ENCODE measurements at places on chromosomes 6 and 20.

GRCh38 chr6:67287566-67287965 is 1347.5 kb upstream of the ADGRB3 start:
- no peak for DNase-seq

GRCh38 chr20:59031564-59032022 is 542 bp downstream of the ATP5F1E start:
- no peak for DNase-seq

DNA sequence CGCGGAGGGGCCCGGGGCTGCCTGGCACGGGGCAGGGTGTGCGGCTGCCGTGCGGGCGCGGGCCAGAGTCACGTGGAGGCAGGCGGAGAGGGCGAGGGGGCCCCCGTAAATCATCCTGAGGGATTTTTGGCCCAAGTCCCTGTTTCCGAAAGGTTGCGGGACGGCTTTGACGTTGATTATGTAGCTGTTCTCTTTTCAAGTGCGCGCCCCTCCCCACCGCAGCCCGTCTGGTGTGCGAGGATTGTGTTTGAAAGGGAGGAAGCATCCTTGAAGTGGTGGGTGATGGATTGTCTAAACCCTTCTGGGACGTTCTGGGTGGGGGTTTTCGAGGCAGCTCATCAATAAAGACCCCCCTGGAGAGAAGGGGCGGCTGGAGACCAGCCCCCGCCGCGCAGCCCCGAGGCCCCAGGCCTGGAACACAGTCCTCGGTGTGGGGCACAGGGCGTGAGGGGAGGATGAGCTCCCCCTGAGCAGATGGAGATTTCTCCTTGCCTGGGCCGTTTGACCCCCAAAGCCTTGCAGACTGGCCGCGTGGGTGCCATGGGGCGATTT is 7.0 kb upstream of the FOXF2 start:
- no peak for DNase-seq

DNA sequence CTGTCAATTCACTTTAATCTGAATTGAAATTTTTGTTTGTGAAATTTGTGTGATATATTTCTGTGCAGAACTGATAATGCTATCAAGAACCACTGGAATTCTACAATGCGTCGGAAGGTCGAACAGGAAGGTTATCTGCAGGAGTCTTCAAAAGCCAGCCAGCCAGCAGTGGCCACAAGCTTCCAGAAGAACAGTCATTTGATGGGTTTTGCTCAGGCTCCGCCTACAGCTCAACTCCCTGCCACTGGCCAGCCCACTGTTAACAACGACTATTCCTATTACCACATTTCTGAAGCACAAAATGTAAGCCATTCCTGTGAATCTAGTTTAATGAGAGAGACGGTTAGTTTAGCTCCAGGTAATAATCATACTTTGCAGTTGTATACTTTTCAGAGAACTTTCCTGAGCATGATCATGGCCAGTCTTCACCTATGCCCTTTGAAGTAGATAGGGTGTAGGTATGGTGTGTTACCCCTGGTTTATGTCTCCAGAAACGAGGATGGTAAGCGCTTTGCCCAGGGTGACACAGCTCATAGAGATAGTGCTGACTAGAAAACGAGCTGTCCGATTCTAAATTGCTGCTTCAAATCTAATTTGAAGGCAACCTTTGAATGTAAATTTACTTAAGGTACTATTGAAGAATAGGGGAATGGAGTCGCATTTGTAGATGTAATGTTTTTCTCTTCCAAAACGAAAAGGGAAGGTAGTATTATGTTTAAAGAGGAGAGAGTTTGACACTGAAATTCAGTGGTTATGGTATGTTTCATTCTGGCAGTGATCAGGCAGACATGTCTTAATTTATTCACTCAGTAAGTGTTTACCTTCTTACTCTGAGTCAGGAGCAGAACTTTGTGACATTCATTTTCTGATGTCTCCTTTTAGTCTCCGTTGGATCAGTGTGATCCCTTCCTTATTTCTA is 11.4 kb downstream of the MYB start:
- no peak for DNase-seq

DNA sequence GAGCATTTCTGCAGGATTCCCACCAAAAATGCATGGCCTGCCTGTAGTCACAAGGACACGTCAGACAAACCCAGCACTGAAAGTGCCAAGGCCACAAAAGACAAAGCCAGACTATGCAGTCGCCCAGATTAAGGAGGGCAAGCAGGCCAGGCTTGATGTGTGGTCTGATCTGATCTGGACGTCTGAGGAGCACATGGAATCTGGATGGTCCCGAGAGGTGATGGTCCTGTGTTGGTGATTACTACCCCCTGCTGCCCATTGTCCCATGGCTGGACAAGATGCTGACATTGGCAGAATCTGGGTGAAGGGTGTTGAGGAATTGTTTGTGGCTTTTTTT is 17.1 kb downstream of the NPEPL1 start:
- peak; percentile 1 for DNase-seq

DNA sequence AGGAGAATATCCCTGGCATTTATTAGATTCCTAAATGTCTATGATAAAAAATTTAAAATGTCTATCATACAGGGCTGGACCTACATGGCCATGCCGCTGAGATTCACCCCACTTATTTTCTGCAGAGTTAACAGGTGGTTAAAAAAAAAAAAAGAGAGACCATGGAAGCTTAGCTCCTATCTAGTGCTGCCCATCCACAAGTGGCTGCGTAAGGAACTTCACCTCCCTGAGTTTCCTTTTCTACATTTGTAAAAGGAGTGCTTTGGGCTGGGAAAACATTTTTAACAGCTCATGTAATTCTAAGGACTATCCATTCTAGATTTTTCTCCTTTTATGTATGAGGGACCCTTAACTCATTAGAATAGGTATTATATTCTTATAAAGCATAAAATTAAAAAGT is 534.1 kb downstream of the MMUT start:
- DNase-seq, result no peak

DNA sequence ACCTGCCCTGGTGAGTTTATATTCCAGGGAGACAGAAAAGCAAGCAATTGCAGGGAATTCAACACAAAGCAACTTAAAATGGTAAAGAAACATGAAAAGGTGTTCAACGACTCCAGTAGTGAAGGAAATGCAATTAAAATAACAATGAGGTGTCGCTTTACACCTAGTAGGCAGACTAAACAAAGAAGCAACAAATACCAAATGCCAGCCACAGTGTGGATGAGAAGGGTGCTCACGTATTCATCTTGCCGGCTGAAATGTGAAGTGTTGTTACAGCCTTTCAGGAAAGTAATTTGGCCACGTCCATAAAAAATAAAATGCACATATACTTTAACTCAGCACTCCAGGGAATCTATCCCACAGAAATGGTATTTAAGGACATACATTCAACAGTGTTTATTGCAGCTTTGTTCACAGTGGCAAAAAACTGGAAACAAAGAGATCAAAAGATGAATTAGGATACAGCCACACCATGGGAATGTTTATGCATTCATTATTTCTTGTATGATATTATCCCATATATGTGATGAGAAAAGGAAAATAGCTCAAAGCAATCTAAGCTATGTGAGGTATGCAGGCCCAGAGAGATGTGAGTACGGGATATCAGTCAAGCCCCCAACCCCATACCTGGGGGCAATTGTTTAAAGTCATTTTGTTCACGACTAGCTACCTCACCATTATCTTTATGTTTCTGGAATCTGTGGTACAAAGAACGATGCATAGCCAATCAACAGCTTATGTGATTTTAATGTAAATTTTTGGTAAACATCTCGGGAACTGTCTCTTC is 266.0 kb upstream of the SOX4 start:
- no peak for DNase-seq

DNA sequence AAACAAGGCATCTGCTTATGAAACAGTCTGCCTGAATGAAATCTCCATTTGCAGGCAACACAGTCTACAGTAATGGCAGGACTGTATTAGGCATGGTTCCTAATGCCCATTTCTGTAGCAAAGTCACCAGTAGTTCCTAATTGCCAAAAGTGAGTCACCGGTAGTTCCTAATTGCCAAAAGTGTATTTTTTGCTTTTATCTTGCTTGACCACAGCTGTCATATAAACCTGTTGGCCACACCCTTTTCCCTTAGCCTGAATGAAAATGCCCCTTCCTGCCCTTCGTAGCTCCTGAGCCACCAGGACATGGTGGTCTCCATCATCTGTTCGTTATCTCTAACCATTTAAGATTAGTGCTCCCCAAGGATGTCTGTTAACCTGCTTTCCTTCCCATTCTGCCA is 34.5 kb downstream of the MTHFD1L start:
- no peak for DNase-seq

DNA sequence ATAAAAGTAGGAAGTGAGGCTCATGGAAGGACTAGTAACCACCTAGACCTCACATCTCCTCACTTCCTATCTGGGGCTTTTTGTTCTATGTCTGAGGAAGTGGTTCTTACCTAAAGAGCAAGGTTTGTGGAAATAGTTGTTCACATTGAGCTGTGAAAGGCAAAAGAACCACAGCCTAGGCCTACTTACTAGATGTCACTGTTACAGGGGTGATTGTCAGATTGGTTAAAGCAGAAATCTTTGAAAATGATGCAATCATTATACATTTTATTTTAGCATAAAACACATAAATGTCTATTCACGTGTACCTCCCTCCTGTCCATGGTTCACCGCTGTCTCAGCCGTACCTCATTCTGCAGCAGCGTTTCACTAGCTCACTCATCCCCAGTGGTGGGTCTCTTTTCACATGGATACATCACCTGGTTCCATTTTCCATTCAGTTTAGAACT is 268.8 kb downstream of the TMEM242 start:
- DNase-seq, result peak; percentile 49

DNA sequence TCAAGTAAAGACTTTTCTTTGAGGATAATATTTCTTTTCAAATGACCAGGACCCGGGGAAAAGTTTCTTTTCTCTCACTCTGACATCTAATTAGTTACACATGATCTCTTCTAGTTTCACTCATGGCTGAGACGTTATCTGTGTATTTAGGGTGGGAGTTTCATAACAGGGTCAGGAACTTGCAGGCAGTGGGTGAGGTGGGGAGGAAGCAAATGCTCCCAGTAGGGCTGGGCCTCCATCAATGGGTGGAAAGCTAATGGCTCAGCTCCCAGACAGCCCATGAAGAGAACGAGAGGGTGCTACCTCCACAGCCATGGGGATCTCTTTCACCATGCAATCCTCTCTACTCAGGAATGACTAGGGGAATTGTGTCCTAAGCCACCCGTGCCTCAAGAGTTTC is 119.3 kb downstream of the F13A1 start:
- no peak for DNase-seq

- DNase-seq, result no peak
Measured at GRCh38 chr6:81309811-81310210, 442.7 kb downstream of the TENT5A start.

- peak; percentile 42 for DNase-seq
Measured at GRCh38 chr20:34401741-34402455, 38.8 kb downstream of the ITCH start.

DNA sequence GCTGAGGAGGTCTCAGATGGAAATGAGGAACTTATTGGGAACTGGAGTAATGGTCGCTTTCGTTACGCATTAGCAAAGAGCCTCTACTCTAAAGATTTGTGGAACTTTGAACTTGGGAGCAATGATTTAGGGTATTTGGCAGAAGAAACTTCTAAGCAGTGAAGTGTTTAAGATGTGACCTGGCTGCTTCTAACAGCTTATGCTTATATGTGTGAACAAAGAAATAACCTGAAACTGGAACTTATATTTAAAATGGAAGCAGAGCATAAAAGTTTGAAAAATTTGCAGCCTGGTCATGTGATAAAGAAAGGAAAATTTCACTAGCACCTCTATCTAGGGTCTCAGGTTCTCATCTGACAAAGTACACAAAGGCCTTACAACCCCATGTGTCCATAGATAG is 23.5 kb downstream of the IRF4 start:
- DNase-seq, result no peak

DNA sequence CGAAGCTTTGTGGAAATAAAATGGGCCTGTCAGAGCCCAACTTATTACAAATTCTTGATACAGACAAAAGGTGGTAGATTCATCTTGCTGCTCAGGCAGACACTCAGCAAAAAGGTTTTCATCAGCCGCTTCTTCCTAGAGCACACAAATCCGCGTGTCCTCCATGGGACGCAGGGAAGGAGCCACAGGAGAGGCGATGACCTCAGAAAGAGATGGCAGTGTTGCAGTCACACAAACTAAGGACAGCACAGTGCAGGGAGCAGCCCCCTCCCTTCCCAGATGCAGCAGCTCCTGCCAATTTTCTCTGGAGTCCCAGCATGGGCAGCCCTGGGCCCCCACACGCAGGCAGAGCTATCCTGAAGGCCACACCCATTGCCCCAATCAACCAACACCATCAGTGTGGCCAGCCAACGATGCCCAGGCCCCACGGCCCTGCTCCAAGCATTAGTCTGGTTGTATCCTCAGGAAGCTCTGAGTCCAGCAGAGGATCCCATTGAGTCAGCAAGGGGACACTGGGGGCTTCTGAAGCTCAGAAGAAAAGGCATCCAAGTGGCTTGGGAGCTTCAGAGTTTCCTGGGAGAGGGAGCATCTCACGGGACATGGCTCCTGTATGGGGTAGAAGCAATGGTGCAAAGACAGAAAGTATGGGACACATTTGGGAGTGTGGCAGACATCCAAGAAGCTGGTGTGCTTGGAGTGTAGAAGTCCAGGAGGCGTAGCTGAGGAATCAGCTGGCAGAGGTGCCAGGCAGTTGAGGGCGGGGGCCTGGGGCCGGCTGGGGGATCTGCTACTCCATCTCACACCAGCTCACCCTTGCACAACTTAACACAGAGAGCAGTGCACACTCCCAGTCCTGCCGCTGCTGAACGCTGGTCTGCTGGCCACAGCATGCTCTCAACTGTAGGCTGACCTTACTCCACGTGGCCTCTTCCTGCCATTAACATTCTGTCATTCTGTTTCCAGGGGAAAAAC is 142.1 kb upstream of the CST7 start:
- no peak for DNase-seq

- peak; percentile 6 for DNase-seq
Measured at GRCh38 chr20:4227085-4227821, 211.9 kb upstream of the RNF24 start.

DNA sequence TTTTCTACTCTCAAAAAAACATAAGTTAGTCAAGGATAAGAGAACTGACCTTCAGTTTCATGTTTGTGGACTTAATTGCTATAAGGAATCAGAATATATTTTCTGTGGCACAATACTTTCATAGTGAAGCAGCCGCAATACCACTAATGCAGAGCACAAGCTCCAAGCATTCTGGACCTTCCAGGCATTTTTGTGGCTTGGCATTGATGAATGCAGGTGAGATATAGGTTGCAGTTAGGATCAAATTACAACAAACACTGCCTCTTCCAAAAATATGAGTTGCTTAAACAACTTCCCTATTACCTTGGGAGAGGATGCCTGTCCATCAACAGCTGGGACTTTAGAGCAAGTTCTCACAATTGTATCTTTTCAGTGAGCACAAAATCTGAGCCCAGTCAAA is 162.8 kb upstream of the RSPO3 start:
- DNase-seq, result no peak

DNA sequence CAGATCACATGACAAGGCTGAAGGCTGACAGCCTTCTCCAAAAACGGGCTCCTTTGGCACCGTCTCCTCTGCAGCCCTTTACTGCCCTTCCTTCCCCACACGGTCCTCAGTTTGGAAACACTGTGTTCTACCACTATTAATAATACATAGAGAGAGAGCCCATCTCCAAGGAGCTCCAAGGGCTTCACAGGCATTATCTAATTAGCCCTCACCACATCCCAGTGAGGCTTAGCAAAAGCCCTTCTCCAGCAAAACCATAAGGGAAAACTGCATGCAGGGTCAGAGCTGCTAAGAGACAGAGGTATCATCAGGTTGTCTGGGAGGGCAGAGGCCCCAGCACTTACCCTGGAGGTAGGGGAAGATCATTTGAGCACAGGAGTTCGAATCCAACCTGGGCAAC is 169.3 kb upstream of the JARID2 start:
- DNase-seq, result no peak
